ENCODE measurements at places on chromosomes 5 and 9.

- DNase-seq: no peak
Observed at GRCh38 chr9:133377721-133378216, 1.6 kb downstream of the STKLD1 start.

- DNase-seq: no peak
Observed at GRCh38 chr5:157371655-157372471, 88.2 kb upstream of the NIPAL4 start.

DNA sequence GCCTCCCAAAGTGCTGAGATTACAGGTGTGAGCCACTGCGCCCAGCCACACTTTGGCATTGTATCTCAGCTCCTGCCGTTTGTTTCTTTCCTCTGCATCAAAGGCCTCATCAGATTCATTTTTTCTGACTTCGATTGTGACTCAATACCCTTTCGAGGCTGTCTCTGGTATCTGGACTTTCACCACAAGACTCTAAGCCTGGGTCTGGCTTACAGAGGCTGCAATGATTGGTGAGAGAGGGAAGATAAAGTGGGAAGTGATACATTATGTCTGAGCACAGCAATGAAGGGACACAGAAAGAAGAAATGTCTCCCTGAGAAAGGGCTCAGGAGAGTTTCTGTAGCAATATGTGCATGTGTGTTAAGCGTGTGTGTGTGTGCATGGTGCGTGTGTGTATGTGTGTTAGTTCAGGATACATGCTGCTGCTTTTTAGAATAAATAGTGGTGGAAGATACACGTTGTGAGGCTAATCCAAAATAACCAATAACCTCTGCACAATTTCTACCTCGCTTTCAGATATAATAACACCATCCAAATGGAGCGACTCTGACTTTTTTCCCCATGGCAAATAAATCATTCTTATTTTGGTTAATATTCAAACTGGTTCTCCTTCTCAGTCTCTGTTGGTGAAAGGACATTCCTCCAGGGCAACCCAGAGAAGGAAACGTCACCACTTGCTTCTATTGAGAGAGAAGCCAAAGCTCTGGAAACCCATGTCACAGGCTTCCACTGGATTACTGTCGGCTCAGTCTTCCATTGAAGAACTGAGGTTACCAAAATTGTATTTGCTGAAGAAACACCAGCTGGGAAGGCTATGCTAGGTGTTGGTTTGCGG, 8.1 kb upstream of the DAB2 start:
- no peak for DNase-seq

DNA sequence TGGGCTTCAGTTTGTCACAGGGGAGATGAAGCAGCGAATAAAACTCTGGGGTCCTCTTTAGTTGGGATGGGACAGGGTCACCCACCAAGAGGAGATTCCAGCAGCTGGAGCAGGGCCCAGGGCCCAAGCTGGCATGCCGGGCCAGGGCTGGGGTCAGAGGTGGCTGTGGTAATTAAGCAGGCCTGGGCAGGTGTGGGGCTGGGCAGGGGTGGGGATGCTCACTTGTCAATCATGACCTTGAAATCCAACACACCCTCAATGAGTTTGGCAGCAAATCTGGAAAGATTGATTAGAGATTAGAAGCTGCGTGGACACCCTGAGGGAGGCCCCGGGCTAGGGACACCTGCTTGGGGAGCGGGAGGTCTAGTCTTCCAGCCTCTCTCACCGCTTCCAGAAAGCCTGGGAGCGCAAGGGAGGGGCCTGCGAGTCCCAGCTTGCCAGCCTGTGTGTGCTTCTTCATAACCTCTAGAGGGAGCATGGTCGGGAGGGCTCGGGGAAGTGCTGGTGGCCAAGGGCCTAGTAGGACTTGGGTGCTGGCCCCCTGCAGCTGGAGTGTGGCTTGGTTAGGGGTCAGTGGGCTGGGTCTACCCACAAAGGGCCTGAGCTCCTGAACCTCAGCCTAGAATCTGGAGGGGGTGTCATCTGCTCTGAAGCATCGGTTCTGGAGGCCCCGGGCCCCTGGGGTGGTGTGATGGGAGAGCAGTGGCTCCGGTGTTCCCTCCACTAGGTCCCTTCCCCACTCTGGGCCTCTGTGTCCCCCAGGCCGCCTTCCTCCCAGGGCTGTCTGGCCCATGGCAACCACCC, 7.6 kb downstream of the CRAT start:
- peak; percentile 25 for DNase-seq

DNA sequence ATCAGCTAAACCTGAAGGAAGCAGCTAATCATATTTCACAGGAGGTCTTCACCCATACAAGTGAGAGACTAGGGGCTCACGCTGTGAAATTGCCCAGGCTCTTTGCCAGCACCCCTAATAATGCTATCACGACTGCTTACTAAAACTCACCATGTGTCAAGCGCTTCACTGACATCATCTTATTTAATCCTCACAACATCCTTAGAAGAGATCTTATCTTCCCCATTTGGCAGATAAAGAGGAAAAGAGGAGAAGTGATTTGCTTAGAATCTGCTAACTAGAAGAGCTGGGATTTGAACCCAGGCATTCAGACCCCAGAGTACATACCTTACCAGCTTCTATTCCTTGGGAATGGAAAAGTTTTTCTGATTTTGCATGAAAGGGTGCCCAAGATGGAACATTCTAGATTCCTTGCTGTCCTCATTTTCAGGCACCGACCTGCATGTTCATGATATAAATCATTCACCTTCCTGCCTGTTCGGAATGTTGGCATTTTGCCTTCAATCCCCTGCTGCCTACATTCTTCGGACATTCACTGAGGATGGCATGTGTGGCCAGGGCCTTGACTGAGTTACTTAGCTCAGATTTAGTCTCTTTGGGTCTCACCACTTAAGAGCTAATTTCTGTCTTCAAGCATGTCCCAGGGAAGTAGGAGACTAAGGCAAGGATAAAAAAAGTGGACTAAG, 88.1 kb downstream of the SH3TC2 start:
- no peak for DNase-seq

- DNase-seq: peak; percentile 26
Observed at GRCh38 chr9:95753762-95754465, 121.6 kb upstream of the ERCC6L2 start.

DNA sequence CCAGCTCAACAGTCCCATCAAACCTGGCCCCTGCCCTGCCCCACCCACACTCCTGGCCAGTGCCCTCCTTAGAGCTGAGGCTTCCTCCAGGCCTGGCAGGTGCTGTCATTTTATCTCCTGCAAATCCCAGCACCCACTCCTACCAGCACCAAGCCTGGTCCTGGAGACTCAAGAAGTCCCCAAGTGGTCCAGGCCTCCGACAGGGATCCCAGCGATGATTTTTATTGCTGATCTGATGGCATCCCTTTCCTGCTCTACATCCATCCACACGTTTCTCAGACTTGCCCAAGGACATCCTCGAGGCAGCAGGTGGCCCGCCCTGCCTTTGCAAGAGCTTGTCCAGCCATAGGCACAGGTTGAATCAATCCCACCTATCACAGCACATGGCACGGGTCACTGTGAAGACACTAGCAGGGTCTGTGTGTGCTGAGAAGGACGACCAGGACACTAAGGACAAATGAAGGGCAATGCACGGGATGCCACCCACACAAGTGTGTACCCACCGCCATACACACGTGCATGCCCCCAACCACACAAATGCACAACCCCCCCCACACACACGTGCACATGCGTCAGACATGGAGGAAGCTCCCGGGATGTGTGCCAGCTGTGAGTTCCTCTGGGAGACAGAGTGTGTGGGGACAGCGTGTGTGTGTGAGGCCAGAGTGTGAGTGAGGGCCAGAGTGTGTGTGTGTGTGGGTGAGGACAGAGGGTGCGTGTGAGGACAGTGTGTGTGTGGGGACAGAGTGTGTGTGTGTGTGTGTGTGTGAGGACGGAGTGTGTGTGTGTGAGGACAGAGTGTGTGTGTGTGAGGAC, 62.4 kb upstream of the UBAC1 start:
- no peak for DNase-seq

GRCh38 chr5:318341-318897, 3.1 kb upstream of the AHRR start:
- no peak for DNase-seq

- DNase-seq: no peak
Observed at GRCh38 chr5:173265433-173265832, 30.4 kb upstream of the NKX2-5 start.

DNA sequence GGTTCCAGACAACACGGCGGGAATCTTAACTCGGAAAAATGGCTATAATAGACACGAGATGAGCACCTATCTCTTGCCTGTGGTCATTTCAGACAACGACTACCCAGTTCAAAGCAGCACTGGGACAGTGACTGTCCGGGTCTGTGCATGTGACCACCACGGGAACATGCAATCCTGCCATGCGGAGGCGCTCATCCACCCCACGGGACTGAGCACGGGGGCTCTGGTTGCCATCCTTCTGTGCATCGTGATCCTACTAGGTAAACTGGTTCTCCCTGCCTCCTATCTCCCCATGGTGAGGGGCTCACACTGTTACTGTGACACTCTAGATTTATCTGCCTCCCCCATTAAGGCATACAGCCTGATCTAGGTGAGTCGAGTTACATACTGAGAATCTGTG, 124.2 kb downstream of the CDH6 start:
- DNase-seq: no peak

DNA sequence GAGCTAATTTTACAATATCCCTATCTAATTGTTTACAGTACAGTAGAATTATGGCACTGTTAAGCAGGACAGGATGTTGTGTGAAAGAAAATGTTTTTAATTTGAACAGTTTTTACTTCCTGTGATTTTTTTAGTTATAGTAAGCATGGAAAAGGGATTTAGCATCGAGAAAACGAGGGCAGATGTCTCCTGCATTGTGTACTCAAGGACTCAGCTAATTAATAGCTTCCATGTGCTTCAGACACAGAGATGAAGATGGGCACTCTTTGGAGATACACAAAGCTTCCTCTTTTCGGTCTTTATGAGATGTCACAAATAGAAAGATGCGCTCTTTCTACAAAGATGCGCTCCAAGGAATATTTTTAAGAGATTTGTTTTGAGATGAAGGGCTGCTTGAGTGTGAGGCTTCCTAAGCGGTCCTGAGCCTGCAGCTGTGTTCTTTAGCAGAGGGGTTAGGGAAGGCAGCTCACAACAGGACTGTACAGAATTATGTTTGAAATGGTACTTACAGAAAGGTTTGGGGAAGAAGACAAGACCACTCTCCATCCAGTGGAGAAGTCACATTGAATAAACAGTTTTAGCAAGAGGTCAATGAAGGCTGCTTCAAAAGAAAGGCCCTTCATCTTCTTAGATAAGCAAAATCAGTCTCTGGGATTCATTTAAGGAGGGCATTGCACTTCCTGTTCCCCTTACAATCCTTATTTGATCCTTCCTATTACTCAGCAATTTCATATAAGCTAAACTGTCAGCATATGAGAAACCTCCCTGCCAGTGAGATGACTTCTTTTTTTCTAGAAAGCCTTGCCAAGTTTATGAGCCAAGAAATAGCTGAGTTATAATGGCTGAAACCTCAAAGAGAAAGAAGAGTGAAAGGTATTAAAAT, 311.5 kb downstream of the EFNA5 start:
- DNase-seq: no peak

DNA sequence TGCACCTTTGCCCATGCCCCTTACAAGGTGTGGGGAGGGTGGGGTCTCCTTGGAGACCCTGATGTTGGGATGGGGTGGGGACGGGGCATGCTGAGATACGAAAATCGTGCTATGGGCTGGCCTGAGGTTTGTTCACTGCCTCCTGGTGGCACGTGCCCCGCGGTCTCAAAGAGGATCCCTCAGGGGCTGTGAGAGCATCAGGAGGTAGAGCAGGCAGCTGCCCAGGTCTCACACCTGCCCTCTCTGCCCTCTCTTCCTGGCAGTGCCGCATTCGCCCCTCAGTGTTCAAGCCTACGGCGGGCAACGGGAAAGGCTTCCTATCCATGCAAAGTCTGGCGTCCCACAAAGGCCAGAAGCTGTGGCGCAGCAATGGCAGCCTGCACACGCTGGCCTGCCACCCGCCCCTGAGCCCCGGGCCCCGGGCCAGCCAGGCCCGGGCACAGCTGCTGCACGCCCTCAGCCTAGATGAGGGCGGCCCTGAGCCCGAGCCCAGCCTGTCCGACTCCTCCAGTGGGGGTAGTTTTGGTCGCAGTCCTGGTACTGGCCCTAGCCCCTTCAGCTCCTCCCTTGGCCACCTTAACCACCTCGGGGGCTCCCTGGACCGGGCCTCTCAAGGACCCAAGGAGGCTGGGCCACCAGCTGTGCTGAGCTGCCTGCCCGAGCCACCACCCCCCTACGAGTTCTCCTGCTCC, 6.7 kb downstream of the N4BP3 start:
- no peak for DNase-seq

DNA sequence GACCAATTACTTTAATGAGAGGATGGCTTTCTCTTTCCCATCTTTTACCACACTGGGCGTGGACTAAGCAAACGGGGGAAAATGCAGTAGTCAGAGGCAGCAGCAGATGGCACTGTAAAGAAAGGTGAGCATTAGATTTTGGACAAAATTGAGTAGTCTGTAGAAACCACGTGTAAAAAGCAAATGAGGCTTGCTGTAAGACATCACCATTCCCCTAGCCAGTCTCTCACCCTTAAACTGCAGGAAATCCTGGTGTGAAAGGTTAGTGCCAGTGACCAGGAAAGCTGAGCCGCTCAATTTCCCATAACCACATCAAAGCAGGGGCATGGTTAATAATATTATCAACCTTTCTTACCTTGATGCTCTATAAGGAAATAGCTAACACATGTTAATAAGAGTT, 31.8 kb downstream of the SPATA31C2 start:
- DNase-seq: peak; percentile 66

GRCh38 chr9:36895744-36896260, 138.3 kb downstream of the PAX5 start:
- DNase-seq: no peak

DNA sequence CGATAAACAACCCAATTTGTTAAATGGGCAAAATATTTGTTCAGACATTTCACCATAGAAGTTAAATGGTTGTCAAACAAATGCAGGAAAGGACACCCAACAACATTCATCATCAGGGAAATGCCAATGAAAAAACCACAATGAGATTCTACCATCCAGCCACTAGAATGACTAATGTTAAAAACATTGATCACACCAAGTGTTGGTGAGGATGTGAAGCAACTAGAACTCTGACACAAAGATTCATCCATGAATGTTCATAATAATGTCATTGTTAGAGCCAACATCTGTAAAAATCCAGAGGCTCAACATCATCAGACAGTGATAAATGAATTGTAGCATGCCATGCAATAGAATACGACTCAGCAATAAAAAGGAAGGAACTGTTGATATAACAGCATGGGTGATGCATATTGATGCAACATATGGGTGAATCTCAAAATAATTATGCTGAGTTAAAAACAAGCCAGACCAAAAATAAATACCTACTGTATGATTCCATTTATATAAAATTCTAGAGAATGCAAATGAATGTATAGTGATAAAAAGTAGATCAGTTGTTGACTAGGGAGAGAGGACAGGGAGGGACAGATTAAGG, 55.9 kb upstream of the UNC5A start:
- no peak for DNase-seq

DNA sequence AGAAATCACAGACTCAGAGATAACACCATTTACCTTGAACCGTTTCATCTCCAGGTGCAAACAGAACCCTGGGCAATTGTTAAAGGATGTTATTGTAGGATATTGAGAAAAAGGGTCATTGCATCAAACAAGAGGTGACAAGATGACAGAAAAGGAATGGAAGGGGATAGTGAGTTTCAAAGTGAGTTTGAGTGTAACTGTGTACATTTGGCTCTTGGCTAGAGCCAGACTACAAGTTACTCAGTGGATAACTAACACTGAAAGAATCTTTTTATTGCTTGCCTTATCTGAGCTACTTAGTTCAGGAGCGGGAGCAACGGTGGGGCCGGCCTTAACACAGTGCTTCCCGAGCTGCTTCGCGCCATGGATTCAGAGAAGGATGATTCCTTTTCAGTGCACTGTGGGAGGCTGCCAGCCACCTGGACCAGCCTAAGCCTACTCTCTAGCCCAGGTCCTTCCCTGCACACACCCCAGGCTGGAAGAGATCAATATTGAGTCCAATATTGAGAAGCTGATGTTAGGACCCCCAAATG, 193.4 kb downstream of the ATPSCKMT start:
- no peak for DNase-seq

Measured in brain (organoid and tissue), 16 donors.